ENCODE measurements at places on chromosomes 7 and 10.

- DNase-seq: no peak
Measured at GRCh38 chr10:71133710-71134686, 78.4 kb upstream of the UNC5B start.

DNA sequence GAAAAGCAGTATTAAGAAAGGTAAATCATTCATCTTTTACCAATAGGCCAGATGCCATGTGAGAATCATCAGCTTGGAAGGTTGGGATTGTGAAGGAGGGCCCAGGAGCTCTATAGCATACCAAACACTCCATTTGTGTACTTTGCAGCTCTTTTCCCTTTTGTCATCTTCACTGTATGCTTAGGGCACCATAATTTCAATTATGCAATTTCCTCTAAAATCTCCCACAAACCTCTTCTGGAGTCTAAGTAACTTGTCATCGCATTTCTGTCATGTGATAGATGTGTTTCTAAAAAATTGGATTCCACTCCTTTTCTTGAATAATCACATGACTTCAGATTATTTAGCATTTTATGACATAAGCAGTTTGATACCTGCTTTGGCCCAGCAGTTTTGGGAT is 17.9 kb downstream of the RPP30 start:
- no peak for DNase-seq

DNA sequence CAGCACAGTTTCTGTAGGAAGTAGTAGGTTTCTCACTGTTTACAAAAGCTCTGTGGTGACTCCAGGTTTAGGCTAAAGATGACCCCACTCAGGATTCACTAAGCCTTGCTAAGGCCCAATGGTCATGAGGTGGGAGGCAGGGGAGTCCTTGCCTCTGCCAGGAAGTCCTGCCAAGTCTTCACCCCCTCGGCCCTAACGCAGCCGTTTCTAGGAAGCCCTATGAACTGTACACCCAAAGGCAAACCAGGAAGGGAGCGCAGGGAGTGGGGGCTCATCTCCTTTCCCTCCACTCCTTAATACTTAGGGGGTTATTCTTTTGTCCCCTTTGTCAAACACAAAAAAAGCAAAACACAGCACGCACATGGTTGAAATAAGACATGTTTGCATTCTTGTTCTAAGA is 64.6 kb downstream of the CTBP2 start:
- no peak for DNase-seq

DNA sequence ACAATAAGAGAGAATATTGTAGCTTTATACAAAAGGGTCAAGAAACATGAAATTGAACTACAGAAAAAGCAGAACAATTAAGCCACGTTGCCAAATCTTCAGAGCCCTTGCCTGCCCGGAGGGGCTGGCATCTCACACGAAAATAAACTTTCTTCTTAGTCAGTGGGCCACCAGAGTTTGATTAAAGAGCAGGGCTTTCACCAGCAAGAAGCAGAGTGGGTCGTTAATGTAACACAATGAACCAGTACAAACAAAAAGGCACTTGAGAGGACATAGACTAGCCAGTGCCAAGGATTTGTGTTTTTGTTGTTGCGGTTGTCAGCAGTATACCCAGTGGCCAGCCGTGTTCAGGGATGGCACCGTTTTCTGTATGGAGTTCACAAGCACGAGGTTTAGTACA is 155.4 kb downstream of the NRP1 start:
- DNase-seq: no peak

- DNase-seq: no peak
Measured at GRCh38 chr7:55212838-55213237, 152.3 kb upstream of the LANCL2 start.

DNA sequence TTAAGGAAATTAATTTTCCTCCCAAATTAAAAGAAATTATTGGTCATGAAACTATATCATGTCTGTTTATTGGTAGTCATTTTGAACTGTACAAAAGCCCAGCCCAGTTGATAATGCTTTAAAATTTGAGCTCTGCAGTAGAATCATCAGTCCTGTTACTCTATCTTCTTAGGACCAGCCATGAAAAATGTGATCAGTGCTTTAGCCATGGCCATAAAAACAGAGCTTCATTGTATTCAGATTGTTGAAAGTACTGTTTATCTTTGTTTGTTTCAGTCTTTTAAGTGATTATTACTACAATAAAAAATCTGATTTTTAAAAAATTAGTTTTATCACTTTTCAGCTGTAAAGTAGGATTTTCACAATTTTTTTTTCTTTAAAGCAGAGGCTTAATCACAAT is 13.7 kb upstream of the TFAM start:
- no peak for DNase-seq

DNA sequence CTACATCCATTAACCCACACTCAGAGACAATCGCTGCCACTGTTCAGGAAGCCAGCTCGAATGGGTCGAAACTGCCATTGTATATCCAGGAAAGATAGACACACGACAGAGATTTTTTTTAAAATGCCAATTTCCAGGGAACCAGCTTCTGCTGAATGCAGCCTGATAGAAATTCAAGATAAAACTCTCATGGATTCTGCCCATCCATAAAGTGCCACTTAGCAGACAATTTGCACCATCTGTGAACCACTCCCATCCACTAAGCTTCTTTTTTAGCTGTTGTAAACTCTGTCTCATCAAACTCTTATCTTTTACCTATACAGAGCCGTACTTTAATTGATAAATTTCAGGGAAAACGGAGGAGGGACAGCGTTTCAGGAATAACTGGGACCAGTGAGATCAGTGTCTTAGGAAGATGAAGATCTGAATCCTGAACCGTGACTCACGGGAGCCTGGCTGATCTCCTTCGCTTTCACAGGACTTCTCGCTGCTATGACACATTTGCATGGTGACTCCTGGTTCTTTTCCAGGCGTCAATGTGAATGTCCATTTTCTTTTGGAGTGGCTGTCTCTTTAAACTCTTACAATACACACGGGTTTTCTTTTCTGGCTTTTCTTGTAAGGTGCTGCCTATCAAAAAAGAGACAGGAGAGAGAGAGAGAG is 103.4 kb downstream of the FAM204A start:
- DNase-seq: no peak

GRCh38 chr10:122949296-122949695 is 4.7 kb downstream of the C10orf88 start:
- DNase-seq: no peak

GRCh38 chr10:132434405-132435005 is 37.5 kb downstream of the PWWP2B start:
- peak; percentile 26 for DNase-seq

GRCh38 chr7:96316949-96317348 is 4.9 kb downstream of the SLC25A13 start:
- DNase-seq: no peak

DNA sequence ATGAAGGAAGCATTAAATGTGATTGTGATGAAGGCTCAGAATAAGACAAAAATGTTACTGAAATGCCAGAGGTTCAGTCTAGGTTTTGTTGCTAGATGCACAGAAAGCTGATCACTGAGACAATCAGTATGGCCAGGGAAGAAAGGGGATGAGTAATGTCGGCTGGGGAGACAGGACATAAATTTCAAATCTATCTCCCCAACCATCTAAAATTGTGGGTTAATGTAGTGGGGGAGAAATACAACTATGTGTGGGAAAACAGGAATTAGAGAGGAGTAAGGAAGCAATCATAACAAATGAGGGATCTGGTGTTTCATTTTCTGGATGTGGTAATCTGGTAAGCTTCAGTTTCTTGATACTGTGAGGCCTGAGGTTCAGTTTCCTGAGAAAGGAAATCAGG is 1111.0 kb downstream of the XPNPEP1 start:
- no peak for DNase-seq

DNA sequence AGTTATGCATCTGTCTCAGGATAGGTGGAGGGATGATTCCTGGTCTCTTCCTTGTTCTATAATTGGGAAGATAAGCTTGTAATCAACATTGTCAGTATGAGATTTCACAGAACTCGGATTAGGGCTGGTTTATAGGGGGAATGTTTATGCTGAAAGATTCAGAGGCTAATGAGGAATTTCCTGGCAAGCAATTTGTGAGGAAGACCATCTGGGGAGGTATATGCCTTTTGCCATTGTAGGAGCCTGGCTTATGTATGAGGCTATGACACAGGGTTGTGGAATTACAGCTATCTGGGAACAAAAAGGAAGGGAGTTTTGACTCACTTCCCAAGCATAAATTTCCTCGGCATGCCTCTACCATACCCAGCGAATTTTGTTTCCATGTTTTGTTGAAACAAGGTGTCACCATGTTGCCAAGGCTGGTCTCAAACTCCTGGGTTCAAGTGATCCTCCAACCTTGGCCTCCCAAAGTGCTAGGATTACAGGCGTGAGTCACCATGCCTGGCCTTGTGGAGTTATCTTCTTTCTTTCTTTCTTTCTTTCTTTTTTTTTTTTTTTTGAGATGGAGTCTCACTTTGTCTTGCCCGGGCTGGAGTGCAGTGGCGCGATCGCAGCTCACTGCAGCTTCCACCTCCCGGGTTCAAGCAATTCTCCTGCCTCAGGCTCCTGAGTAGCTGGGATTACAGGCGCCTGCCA is 1.6 kb upstream of the COPS6 start:
- no peak for DNase-seq

- DNase-seq: no peak
Measured at GRCh38 chr10:131846240-131847101, 54.3 kb upstream of the PPP2R2D start.

- DNase-seq: no peak
Measured at GRCh38 chr10:128525444-128525843, 399.2 kb upstream of the MKI67 start.

- no peak for DNase-seq
Measured at GRCh38 chr10:43868952-43869351, 220.3 kb upstream of the ZNF32 start.

Measured in MM.1S (cell line).